Endothelial cell of coronary artery (primary cell): ENCODE measurements at places on chromosomes 7 and 10. TPM values are rescaled to one million over a fixed set of nuclear protein-coding genes. Genes with fewer than 3 reads are reported as not detected.

The CRTAC1 gene
- total RNA-seq: 0.28 and 1.2 TPM in 2 replicates

The GSTO2 gene
- total RNA-seq: 0.18 and 0.66 TPM in 2 replicates

The CPA5 gene
- not detected in 2 replicates for total RNA-seq

The PLXDC2 gene
- under 0.01 and 2.4 TPM in 2 replicates for total RNA-seq

The GHRHR gene
- total RNA-seq: 0.27 TPM in 1 of 2 replicates, not detected in the other

The CNNM1 gene
- under 0.01 TPM in 1 of 2 replicates, not detected in the other for total RNA-seq

The AKR1C3 gene
- total RNA-seq: 40.1 and 53.4 TPM in 2 replicates

The HIPK2 gene
- 8.5 and 21.6 TPM in 2 replicates for total RNA-seq

The ATP6V0A4 gene
- total RNA-seq: 0.18 TPM in 1 of 2 replicates, not detected in the other

The RAPGEF5 gene
- 131 and 142 TPM in 2 replicates for total RNA-seq

The CRHR2 gene
- not detected in 2 replicates for total RNA-seq

The PTPRZ1 gene
- total RNA-seq: 0.56 TPM in 1 of 2 replicates, not detected in the other
